ENCODE measurements at places on chromosomes 13 and 19.

DNA sequence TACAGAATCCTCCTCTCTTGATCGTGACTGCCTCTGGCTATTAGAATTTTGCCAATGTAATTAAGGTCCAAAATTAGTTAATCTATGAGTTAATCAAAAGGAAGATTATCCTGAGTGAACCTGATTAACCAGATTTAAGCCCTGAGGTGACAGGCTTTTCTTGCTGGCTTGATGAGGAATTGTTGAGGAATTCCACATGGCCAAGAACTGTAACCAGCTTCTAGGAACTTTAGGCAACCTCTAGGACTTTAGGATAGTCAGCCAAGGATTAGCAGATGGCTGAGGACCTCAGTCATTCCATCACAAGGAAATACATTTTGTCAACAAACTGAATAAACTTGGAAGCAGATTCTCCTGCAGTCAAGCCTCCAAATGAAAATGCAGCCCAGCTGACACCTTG is 84.8 kb downstream of the STOML3 start:
- no peak for DNase-seq

DNA sequence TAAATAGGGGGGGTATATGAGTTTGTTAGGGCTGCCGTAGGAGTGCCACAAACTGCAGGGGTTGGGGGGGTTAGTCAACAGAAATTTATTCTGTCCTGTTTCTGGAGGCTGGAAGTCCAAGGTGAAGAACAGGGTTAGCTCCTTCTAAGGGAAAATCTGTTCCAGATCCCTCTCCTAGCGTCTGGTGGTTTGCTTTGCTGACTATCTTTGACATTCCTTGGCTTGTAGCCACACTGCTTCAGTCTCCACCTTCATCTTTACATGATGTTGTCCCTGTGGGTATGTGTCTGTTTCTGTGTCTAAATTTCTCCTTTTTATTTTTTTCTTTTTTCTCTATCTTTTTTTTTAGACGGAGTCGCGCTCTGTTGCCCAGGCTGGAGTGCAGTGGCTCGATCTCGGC is 8.1 kb upstream of the ICAM1 start:
- no peak for DNase-seq

GRCh38 chr19:51122112-51122981 is 2.4 kb upstream of the SIGLEC9 start:
- DNase-seq = no peak

DNA sequence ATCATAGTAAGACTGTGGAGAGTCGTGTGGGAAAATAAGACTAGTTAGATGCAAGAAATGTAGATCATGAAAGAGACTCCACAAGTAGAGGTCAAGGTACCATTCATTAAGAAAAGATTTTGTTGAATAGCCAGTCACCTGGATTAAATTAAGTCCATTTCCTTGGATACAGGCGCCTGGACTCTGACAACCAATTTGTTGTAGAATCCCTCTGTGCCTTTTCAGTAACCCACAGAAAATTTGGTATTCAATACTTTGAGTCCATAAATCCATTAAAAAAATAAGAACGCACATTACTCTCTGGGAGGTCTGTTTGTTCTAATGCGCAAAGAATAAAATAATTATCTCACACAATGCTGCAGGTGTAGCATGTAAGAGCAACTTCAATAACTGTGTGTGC is 469.4 kb downstream of the KLF12 start:
- no peak for DNase-seq

GRCh38 chr13:90806016-90806615 is 541.4 kb upstream of the MIR17HG start:
- no peak for DNase-seq

GRCh38 chr19:40256512-40256911 is 28.6 kb downstream of the AKT2 start:
- no peak for DNase-seq

DNA sequence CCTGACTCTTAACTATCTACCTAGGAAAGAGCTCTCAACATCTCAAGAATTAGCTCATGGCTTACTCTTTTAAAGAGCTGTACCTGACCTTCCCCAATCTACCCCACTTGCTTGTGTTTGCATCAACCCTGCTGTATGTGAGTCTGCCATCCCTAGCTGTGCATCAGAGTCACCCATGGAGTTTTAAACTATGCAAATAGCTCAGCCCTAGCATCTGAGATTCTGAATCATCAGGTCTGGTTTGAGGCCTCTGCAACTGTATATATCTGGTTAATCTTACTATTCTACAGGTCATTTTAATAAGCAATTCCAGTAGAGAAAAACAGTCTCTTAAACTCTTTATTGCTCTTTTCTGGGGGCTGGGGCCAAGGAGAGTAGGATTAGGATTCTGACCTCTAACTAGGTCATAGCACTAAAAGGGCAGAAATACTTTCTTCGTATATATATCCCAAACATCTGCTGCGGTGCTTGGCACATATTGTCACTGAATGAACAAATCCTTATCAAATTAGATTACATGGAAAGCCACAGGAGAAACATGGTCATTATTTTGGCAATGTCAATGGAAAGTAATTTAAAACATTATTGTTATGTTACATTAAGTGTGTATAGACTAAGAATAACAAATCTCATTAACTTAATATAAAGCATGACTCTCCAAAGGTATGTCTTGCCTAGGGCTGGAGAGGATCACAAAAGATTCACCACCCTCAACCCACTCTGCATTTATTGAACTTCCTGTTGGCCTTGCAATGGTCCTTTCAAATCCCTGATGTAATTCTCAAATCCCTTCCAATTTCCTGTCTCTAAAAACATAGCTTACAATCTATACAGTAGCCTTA is 232.2 kb downstream of the DACH1 start:
- no peak for DNase-seq

DNA sequence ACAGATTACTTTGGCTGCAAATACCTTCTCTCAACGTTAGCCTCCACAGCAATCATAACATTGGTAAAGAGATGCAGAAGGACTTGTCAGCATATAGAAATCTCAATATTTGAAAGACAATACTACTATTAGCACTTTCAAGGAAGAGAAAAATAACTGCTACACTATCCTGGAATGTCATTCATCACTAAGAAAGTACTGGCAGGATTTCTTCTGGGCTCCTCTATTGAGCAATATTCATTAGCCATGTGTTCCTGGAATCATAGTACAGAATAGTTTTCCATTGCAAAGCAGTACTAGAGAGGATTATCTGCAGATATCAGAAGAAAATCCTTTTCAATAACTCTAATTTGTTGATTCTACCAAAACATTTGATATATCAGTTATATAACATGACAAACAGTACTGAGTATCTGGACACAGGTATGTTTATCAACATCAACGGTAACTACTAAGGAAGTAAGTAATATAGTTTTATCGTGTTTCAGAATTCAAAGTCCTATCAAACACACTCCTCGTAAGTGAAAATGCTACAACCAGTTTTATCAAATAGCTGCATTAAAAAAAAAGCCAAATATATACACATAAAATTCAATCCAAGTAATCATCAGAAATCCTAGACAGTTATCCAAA is 27.3 kb downstream of the INTS6 start:
- DNase-seq = peak; percentile 21
